ENCODE measurements at places on chromosomes 2 and 18.

GRCh38 chr2:122886479-122887145 is 1131.2 kb downstream of the TSN start:
- DNase-seq = no peak

DNA sequence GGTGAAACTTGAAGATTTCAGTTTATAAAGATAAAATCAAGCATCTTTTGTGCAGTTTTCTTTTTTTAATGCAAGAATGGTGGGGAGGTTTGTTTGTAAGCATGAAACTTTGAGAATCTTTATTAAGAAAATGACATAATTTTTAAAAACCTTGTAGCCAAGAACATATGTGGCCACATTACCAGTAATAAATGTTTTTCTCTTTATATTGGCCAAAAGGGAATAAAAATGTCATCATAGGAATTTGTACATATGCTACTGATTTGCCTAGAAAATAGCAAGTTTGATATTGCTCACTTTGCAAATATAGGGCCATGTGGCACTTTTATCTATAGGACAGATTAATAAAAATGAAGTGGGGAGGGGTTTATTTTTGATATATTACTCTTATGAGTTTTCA is 25.6 kb downstream of the METTL21A start:
- DNase-seq = no peak

DNA sequence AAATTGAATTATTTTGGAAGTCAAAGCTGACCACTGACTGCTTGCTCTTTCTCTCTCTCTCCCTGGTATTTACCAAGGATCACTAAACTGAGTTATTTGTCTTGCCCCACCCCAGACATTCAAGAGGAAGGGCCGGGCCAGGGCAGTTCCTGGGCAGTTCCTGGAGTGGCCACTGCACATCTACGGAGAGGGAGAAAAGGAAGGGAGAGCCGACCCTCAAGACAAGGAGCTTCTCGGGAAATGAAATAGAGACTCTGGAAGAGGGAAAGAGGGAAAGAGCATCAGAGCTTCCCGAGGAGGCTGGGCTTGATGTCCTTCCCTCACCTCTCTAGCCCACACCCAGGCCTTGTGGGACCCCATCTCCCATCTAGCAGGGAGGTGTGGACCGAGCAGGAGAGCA is 83.1 kb downstream of the SEPTIN10 start:
- no peak for DNase-seq

GRCh38 chr2:127683757-127684156 is 8.4 kb upstream of the LIMS2 start:
- no peak for DNase-seq

- DNase-seq = no peak
These were observed 368.0 kb downstream of the GALR1 start for GRCh38 chr18:77617694-77618093.

DNA sequence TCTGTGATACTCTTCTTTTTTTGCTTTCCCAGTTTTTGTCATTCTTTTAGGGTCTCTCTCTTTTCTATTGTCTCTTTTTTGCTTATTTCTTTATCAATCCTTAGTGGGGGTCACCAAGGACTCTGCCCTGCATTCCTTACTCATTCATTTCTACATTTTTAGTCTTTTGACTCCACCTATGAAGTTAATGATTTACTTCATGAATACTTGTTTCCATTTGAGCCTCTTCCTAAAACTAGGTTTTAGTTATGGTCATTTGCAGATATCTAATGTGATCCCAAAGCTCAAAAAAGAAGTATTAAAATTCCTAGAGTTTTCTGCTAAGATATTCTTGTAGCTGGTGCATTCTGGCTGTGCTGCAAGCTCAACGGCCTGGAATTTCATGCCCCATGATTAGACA is 149.3 kb upstream of the AQP4 start:
- DNase-seq = no peak

DNA sequence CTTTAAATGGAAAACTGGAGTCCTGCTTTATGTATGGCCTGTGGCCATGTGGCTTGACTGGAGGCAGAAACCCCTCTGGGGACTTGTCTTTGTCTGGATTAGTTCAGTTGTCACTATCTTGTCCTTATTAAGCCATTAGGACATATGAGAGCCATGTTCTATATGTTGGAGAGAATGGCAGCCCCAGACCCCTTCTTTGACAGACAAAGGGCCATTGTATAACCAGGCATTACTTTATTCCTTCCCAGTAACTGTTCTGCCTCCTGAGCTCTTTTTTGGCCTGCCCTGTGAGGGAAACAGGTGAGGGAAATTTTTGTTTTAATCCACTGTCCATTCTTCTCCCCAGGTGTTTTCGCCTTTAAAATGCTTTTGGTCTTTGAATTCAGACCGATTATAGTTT is 43.3 kb downstream of the FSHR start:
- DNase-seq = no peak

DNA sequence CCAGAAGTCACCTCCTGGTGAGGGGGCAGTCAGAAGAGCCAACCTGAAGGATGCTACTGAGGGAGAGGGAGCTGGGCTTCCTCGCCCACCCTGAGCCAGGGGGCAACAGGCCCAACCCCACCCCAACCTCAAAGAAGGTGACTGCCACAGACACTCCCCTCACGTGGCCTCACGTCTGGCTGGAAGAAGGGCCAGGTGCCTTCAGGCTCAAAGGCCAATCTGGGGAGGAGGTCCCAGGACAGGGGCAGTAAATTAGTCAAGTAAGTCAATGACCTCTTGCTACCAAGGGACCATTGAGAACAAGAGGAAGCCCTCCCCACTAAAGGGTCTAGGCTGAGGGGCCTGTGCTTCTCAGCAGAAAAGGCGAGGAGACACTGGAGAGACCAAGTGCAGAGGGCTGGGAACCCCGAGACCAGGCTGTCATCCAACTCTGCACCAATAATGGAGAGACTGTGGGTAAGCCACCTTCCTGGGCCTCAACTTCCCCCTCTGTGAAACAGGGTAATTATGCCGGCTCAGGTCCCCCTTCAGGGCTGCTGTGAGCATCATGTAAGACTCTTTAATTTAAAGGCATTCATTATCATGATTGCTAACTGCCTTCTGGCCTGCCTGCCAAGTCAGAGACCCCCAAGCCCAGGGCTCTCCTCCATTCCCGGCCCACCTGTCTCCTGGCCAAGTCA is 20.2 kb upstream of the TNS1 start:
- no peak for DNase-seq

GRCh38 chr2:193276069-193276468 is 1081.3 kb upstream of the TMEFF2 start:
- no peak for DNase-seq

DNA sequence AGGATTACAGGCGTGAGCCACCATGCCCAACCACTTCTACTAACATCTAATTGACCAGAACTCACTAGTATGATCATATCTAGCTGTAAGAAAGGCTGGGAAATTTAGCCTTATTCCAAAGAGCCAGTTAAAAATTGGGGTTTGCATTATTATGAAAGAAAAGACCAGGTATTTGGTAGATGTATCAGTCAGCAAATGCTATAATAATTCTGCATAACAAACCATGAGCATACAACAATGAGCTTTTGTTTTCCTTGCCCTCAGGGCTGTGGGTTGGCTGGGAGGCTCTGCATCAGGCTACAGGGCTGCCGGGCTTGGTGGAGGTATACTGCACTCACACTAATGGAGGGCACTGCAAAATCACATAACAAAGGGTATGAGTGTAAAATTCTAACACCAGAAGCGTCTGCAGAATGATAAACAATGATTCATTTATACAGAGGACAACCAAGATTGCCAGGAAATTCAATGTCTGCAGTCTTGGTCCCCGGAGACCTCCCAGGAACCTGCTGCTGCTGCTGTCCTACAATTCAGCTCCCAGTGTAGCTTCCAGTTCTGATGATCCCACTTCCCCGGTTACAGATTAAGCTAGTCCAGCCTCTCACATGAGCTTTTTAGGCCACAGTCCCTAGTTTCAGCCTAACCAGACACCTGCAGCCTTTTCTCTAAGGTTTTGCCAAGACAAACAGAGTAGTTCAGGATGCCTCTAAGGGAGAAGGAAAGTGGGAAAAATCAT is 32.2 kb upstream of the ST3GAL5 start:
- peak; percentile 68 for DNase-seq

DNA sequence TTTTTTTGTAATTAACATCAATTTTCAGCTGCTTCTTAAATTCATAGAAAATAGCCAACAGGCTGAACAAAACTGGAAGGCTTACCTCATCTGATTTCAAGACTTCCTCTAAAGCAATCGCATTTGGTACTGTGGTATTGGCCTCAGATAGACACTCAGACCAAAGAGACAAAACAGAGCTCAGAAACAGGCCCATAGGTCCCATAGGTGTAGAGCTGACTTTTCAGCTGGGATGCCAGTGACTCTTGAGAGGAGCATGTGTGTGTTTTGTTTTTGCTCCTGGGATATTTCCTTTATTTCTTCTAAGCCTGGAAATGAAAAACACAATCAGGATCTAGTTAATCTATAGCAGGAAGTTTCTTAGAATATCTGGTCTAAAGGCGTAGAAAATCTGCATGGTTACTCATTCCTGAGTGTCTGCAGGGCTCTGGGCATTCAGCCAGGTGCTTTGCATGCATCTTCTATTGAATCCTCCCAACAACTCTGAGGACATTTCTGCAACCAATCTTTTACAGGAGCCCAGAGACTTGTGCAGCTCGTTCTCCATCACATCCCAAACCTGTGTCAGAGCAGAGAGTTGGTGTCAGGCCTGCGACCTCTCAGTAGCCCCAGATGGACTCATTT is 190.8 kb downstream of the RTP5 start:
- DNase-seq = no peak

DNA sequence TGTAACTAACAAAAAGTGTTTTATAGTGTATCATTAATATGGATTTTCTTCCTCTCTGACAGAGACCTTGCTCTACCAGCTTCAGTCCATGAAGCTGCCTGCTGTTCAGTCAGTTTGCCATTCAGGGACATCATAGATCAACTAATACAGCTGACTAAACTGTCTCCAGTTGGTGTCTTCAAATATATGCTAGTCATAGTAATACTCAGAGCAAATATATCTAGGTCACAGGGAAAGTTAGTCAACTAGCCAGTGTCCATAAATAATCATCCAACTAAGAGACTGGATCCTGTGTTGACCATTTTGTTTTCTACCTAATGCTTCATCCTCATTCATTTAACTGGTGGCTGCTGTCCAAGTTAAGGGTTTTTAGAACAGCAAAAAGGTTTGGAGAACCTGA is 38.2 kb upstream of the LRPPRC start:
- DNase-seq = no peak

GRCh38 chr2:99448556-99448955 is 41.3 kb downstream of the REV1 start:
- no peak for DNase-seq

DNA sequence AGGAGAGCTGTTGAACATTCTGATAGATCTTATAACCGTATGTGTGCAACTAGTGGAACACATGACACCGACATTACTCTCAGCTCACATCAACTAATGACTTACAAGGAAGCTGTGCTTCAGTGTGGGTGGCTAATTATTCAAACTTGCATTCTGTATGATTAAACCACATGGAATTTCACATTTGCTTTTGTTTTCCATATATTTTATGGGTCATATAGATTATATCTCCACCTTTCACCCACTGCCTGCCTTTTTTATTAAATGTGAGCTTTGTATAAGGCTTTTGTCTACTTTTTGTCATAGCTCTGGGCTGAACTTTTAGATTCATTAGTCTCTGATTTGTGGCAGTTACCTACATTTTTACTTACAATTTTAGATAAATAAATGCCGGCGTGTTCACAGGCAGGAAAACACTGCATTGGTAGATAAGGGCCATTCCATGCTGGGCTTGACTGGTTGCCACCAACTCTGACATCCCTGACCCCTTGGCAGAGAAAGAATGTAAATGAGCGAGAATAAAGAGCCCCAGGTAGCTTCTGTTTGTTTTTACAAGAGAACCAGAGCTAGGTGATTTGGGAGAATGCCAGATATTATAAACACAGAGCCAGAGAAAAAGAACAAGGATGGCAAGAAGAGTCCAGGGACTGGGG is 35.7 kb downstream of the LYPD6 start:
- no peak for DNase-seq

GRCh38 chr2:219281588-219281987 is 2.4 kb downstream of the DNAJB2 start:
- no peak for DNase-seq

DNA sequence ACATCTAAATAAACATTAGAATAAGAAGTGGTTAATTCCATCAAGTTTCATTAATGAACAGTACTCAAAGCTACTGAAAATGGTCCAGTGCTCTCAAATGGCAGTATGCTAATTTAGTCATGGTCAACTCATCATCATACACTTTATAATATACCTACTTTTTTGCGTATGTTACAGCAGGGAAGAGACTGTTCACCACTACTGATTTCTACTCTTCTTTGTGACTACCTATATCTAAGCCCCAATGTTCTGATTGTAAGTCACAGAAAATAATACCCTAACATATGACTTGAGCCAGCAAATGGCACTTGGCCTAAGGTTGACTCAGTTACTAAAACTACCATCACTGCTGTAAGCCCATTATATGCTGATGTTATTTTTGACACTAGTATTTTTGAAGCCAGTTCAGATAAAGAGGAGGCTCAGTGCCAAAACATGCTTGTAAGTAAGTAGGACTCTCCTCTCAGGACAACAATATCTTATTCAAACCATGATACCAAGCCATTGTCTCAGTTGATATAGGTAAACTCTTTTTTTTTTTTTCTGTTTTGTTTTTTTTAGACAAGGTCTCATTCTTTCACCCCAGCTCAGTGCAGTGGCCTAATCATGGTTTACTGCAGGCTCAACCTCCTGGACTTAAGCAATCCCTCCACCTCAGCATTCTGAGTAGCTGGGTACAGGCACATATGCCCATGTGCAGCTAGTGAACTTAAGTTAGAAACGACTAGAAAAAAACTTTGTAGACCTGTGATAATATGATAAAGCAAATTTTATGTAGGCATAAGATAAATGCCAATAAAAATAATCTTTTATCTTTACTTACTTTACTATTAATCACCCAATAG is 266.9 kb downstream of the ZNF385B start:
- DNase-seq = no peak

GRCh38 chr18:73638709-73639108 is 508.9 kb downstream of the FBXO15 start:
- no peak for DNase-seq

DNA sequence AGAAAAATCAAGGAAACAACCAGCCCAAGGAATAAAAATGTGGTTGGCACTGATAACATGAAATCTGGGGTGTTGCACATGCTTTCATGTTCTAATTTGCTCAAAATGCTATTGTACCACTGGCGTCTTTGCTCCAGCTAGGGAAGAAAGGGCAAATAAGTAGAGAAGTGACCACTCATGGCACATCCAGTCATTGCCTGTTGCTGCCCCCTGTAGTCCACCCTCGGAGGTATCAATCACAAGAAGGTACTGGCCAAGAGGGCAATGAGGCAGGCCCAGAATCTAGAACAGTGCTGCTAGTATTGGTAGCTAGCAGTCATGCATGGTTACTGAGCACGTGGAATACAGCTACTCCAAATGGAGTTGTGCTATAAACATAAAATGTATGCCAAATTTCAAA is 213.4 kb downstream of the CDCA7 start:
- DNase-seq = no peak

- DNase-seq = no peak
These were observed 101.6 kb upstream of the FAM136A start for GRCh38 chr2:70403267-70404053.
